Chondrocyte (in vitro differentiated cells): ENCODE measurements at places on chromosomes 5 and 9.
A peak's percentile ranks its signal among the peaks of the same experiment; 100 is the strongest.

GRCh38 chr5:175687231-175687701 is 29.4 kb downstream of the HRH2 start:
- DNase-seq: peak; percentile 72

GRCh38 chr9:105141146-105141975 is 103.1 kb upstream of the SLC44A1 start:
- DNase-seq: no peak

DNA sequence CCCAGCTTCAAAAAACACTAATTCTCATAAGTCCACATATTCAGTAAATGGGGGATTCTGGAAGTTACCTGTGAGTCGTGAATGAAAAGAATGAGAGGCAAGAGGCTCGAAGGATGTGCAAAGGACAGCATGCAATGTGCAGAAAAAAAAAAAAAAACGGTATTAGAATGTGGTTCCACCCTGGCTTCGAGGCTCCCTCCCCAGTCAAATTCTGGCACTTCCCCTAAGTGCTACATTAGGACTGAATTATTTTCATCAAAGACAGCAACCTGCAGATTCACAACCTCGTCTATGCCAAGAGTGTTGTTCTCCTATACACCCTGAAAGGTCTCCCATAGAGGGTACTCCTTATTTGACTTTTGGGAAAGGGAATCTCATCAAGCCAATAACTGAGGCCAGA is 16.5 kb downstream of the CAPSL start:
- no peak for DNase-seq

GRCh38 chr5:114361724-114362196 is at the start of gene KCNN2:
KCNN2 (plus strand) TSS chr5:114362070; CDS start chr5:114362140, 70 bp downstream.
- no peak for DNase-seq
